ENCODE measurements at places on chromosomes 6 and 20. TPM values are rescaled to one million over a fixed set of nuclear protein-coding genes. Genes with fewer than 3 reads are reported as not detected.

The SPEF1 gene
- 2.5 TPM for total RNA-seq

The EMILIN3 gene
- 0.50 TPM for total RNA-seq

The ATAT1 gene
- total RNA-seq: 5.9 TPM

The GABBR1 gene
- 3.9 TPM for total RNA-seq

The LGSN gene
- 3.3 TPM for total RNA-seq

The FLRT3 gene
- total RNA-seq: 2.2 TPM

Measured in A549 treated with CORT108297 at 1 μM for 4 hours (cell line).